ENCODE measurements at places on chromosomes 11 and 22. TPM values are rescaled to one million over a fixed set of nuclear protein-coding genes. Genes with fewer than 3 reads are reported as not detected.

GGT1 gene
- total RNA-seq = 105 TPM

NUP98 gene
- 74.2 TPM for total RNA-seq

TEX12 gene
- not detected for total RNA-seq

NAALAD2 gene
- not detected for total RNA-seq

TMEM138 gene
- 94.0 TPM for total RNA-seq

SCN4B gene
- not detected for total RNA-seq

MS4A7 gene
- not detected for total RNA-seq

DDX25 gene
- total RNA-seq = not detected
